ENCODE measurements at places on chromosomes 3 and 15.

DNA sequence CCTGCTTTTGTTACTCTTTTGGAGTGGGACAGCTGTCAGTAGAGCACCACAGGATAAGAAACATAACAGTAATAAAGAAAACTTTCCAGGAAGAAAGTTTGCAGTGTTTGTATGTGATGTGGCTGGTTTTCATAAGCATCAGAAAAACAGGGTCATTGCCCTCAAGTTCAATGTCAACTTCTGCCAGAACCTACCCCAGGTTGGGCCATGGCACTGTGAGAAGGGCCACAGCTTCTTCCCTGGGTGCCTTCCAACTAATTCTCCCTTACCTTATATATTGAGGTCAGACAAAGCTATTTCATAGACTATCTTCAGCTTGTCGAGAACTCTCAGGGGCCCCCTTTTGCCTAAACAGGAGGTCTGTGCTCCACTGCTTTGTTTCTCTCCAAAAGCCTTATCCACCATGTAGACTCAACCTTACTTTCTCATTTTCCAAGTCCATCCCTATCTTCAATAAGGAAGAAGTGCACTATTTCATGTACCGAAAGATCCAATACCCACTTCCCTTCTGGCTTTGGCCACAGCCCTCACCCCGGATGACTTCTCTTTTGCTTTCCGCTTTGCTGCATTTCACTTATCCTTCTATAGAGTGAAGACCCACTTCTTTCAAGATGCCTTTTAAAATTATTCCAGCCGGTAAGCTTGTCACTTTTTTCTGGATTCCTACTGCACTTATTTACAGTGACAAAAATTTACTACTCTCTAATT, 38.2 kb upstream of the PLCL2 start:
- peak; percentile 11 for DNase-seq

GRCh38 chr3:173920386-173920785, 522.8 kb downstream of the NLGN1 start:
- DNase-seq: no peak

DNA sequence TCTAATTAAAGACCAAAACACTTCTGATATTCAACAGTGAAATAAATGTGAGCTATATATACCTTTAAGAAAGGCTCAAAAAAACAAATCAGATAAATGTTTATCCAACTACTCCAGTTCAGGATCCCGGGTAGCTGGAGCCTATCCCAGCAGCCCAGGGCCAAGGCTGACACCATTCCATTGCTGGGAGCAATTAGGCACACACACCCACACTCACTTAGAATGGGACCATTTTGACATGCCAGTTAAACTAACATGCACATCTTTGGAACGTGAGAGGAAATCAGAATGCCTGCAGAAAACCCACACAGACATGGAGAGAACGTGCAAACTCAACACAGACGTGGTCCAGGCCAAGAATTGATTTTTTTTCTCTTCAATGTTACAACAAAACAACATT, 30.0 kb upstream of the PLSCR4 start:
- no peak for DNase-seq

GRCh38 chr3:159828542-159828943, 160.1 kb upstream of the IL12A start:
- peak; percentile 87 for DNase-seq

- no peak for DNase-seq
Observed at GRCh38 chr15:22907161-22907950, 68.9 kb downstream of the NIPA2 start.
